ENCODE measurements at places on chromosomes 1 and 21.

DNA sequence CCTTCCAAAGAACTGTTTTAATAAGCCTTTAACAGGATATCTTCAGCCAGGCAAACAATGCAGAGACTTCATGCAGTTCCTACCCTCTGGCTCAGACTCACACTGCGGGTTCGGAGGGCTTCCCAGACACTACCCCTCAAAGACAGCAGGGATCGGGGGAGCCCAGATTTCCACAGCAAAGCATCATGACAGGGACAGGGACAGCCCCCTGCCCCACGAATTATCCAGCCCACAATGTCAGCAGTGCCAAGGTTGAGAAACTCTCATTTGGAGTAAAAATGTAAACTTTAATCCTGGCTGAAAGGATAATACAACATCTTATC lies 20.1 kb downstream of the NPHP4 start:
- no peak for DNase-seq

- no peak for DNase-seq
Observed at GRCh38 chr1:66176012-66176715, 357.8 kb upstream of the SGIP1 start.

DNA sequence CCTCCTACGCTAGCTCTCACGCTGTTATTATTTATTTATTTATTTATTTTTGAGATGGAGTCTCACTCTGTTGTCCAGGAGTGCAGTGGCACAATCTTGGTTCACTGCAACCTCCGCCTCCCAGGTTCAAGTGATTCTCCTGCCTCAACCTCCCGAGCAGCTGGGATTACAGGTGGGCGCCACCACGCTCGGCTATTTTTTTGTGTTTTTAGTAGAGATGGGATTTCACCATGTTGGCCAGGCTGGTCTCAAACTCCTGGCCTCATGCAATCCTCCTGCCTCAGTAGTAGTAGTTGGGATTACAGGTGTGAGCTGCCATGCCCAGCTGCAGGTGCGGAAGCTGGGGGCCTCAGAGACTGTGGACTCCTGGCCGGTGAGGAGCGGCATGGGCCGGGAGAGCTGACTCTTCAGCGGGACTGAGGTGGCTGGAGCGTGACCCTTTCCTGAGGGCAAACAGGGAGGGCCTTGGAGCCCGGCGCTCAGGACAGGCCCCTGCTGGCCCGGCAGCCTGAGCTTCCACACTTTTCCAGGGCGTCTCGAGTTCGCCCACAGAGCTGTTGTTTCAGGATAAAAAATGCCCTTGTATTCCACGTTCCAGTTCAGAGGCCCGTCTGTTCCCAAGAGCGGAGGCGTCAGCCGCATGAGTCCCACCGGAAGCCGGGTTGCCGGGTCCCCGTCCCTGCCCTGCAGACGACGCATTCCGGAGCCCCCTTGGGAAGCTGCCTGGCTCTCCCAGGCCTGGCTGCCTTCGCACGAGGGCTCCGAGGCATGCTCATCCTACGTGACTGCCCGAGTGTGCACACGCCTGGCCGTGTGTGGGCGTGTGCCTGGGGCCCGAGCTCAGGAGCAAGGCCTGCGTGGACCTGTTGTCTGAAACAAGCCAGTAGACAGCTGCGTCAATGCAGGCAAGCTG lies 126.2 kb downstream of the SIK1 start:
- no peak for DNase-seq

- no peak for DNase-seq
Observed at GRCh38 chr1:94872771-94873495, 52.8 kb downstream of the SLC44A3 start.

- DNase-seq: no peak
Observed at GRCh38 chr1:89995598-89996449, 914 bp downstream of the ZNF326 start.

- DNase-seq: no peak
Observed at GRCh38 chr1:13507075-13507474, 6.7 kb downstream of the LRRC38 start.

Data from esophagus squamous epithelium (tissue), 5 donors.